Thymus (tissue), 14 donors: ENCODE measurements at places on chromosomes 3 and 15. TPM values are rescaled to one million over a fixed set of nuclear protein-coding genes. Genes with fewer than 3 reads are reported as not detected.

GRCh38 chr3:186173224-186173815 is 64.4 kb upstream of the ETV5 start:
- no peak for DNase-seq
- H3K4me3 ChIP-seq = no peak overlapping the region
- H3K36me3 ChIP-seq = no peaks in the 10 kb centered on the region
- H3K4me1 ChIP-seq = peaks cover 3% of the 10 kb centered on the region
- no peaks in the 10 kb centered on the region for H3K27me3 ChIP-seq

DNA sequence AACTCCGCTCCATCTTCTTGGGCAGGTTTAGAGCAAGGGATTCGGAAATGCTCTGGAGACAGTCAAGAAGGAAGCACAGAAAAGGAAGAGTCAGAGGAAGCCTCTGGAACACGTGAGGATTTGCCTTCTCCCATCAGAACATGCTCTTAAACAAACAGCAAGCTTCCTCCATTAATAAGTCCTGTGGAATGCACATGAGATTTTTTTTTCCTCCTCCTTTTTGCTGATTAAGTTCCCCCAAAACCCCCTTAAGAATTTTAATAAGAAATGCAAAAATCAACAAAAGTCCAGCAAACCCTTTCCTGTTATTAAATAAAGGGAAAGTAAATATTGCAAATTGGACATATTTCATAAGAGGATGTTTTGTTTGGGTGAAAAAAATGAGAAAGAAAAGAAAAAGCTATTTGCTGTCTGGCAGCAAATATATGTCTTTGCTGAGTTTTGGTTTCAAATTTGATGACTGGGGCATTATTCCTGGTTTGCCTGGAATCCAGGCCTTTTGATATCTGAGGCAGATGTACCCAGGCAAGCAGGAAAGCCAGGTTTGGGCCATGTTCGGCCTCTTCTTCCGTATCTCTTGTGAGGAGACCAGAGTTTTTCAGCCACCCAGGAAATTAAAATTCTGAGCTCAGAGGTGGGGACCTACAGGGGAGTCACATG is 7.9 kb upstream of the TSEN2 start:
- H3K27ac ChIP-seq = no peak overlapping the region
- peaks cover 9% of the 10 kb centered on the region for H3K4me1 ChIP-seq
- DNase-seq = no peak
- H3K4me3 ChIP-seq = no peak overlapping the region

- H3K4me3 ChIP-seq = no peak overlapping the region
- H3K36me3 ChIP-seq = no peaks in the 10 kb centered on the region
- no peaks in the 10 kb centered on the region for H3K27me3 ChIP-seq
- no peak overlapping the region for H3K27ac ChIP-seq
These were observed 53.3 kb downstream of the EXOG start for GRCh38 chr3:38549486-38549885.

- H3K4me1 ChIP-seq = no peaks in the 10 kb centered on the region
- H3K27me3 ChIP-seq = no peaks in the 10 kb centered on the region
- H3K36me3 ChIP-seq = no peaks in the 10 kb centered on the region
- no peak overlapping the region for H3K4me3 ChIP-seq
These were observed 589.8 kb upstream of the DPPA4 start for GRCh38 chr3:109927161-109927560.

DNA sequence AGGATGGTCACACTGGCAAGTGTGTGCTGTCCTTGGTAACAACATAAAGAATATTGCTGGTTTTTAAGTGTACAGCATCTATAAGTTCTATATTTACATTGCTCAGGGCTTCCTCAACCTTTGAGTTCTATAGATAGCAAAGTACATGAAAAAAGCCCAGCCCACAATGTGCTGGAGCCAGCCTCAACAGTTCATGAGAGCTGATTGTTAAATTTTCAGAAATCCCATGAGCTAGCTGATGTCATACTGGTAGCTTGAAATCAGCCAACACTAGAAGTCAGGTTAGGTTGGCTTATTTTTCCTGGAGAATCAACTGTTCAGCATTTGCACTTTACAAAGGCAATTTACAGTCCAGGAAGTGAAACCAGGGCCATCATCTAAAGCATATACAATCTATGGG is 102.8 kb downstream of the STRIT1 start:
- no peak overlapping the region for H3K27ac ChIP-seq
- H3K27me3 ChIP-seq = no peaks in the 10 kb centered on the region
- H3K4me3 ChIP-seq = no peak overlapping the region
- no peak for DNase-seq
- no peaks in the 10 kb centered on the region for H3K36me3 ChIP-seq

- H3K36me3 ChIP-seq = no peaks in the 10 kb centered on the region
- DNase-seq = no peak
- H3K27me3 ChIP-seq = peaks cover 3% of the 10 kb centered on the region
- H3K4me3 ChIP-seq = peak overlapping the region; percentile 57
- H3K4me1 ChIP-seq = peaks cover 6% of the 10 kb centered on the region
- no peak overlapping the region for H3K27ac ChIP-seq
These were observed 1.5 kb downstream of the CHSY1 start for GRCh38 chr15:101250341-101250831.

- no peaks in the 10 kb centered on the region for H3K27me3 ChIP-seq
- no peak for DNase-seq
- H3K4me1 ChIP-seq = no peaks in the 10 kb centered on the region
- H3K27ac ChIP-seq = no peak overlapping the region
- no peak overlapping the region for H3K4me3 ChIP-seq
- H3K36me3 ChIP-seq = no peaks in the 10 kb centered on the region
These were observed 266.9 kb downstream of the KCNMB2 start for GRCh38 chr3:178802993-178803693.

- H3K27ac ChIP-seq = no peak overlapping the region
- no peaks in the 10 kb centered on the region for H3K36me3 ChIP-seq
- no peaks in the 10 kb centered on the region for H3K27me3 ChIP-seq
- no peak overlapping the region for H3K4me3 ChIP-seq
- DNase-seq = no peak
- H3K4me1 ChIP-seq = peaks cover 45% of the 10 kb centered on the region
These were observed 460.0 kb downstream of the PDCD6IP start for GRCh38 chr3:34258271-34258998.

- no peak overlapping the region for H3K4me3 ChIP-seq
- no peak overlapping the region for H3K27ac ChIP-seq
- no peaks in the 10 kb centered on the region for H3K4me1 ChIP-seq
These were observed 302.2 kb downstream of the PTPRG start for GRCh38 chr3:61863579-61863978.

DNA sequence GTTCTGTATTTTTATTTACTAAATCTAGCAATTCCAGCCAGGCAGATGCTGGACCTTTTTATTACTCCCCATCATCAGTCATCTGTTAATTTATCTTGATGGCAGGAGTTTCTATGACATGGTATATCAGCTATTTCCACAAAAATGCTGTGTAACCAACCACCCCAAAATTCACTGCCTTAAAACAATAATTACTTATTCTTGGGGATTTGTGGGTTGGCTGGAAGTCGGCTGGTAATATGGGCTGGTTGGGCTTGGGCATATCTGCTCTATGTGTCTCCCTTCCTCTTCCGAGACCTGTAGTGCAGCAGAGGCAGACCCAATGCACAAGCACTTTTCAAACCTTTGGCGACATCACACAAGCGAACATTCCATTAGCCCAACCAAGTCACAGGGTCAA is 92.1 kb upstream of the UBE2E1 start:
- peaks cover 20% of the 10 kb centered on the region for H3K4me1 ChIP-seq
- no peak overlapping the region for H3K27ac ChIP-seq

DNA sequence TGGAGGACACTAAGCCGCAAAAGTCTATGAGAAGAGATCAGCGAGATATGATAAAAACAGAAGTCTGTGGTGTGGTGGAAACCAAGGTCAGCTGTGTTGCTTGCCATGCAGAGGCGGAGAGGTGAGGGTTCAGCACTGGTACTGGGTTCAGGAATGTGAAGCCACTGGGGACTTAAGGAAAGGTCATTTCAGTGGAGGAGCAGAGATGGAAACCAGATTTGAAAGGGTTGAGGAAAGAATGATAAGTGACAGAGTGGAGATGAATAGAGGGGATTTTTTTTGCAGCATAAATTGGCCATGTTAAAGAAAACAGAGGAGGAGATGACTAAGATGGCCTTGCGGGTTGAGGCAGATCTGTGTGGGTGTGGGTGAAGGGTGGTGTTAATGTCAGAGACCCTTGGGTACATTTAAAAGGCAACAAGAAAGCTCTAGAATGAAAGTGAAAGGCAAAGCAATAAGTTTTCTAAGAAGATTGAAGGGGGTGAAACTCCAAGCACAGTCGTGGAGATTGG is 265.5 kb downstream of the ADAMTSL3 start:
- H3K27me3 ChIP-seq = no peaks in the 10 kb centered on the region
- H3K36me3 ChIP-seq = no peaks in the 10 kb centered on the region
- no peak for DNase-seq
- no peak overlapping the region for H3K4me3 ChIP-seq
- H3K4me1 ChIP-seq = no peaks in the 10 kb centered on the region

DNA sequence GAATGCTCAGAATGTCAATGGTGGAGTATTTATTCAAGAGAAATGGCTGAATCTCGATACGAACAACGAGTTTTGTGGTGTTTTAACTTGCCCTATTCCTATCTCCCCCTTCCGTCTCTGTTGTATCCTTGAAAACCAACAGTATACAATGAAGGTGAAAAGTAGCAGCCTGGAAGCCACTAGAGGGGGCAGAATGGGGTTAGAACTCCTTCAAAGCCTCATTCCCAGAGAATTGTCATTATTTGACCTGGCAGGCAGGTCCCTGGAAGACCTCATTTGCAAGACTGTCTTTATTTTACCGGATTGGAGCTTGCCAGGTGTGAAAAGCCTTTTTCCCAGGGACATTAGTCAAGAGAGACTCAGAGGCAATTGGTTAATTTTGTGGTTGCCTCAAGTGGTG is 139.4 kb downstream of the LRRC28 start:
- no peak overlapping the region for H3K4me3 ChIP-seq
- no peak for DNase-seq
- H3K36me3 ChIP-seq = no peaks in the 10 kb centered on the region

DNA sequence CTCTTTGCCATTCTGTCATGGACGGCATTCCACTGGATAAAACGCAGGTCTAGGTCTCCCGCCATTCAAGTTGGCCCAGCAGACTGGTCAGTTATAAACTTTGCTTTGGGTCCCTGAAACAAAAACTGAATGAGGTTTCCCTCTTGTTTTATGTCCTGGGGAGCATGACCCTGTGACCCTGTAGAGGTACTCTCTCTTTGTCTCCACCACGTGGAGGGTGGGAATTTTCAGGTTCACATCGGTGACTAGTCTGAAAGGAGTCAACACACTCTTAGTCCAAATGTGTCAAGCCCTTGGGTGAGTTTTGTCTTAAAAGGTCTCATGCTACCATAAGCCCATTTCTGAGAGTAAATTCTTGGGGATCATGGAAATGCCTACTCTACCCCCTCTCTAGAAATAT is 139.9 kb downstream of the PLCH1 start:
- no peak overlapping the region for H3K4me3 ChIP-seq
- no peaks in the 10 kb centered on the region for H3K36me3 ChIP-seq
- peaks cover 11% of the 10 kb centered on the region for H3K4me1 ChIP-seq
- no peak for DNase-seq
- H3K27ac ChIP-seq = no peak overlapping the region

GRCh38 chr3:81375921-81376320 is 385.5 kb downstream of the GBE1 start:
- no peaks in the 10 kb centered on the region for H3K27me3 ChIP-seq
- no peak overlapping the region for H3K4me3 ChIP-seq
- H3K27ac ChIP-seq = no peak overlapping the region
- no peak for DNase-seq
- H3K36me3 ChIP-seq = no peaks in the 10 kb centered on the region

DNA sequence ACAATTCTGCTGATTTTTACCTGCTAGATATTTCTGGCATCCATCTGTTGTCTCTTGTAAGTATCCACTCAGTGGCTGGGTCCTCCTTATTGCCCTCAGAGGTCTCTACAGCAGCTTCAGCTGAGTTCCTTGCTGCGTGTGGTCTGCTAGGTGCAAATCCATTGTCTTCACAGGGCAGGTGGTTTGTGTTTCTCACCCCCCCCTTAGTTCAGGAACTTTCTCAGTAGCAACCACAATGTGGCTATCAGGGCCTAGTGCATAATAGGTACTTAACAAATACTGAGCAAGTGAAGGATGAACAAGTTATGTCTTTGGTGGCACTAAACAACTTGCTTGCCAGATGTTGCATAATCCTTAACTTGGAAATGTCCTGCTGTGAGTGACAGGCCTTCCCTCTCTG is 96.7 kb upstream of the KLHL25 start:
- no peak for DNase-seq
- H3K27me3 ChIP-seq = peaks cover under 1% of the 10 kb centered on the region
- H3K36me3 ChIP-seq = no peaks in the 10 kb centered on the region
- no peak overlapping the region for H3K27ac ChIP-seq
- H3K4me3 ChIP-seq = no peak overlapping the region
- H3K4me1 ChIP-seq = no peaks in the 10 kb centered on the region

DNA sequence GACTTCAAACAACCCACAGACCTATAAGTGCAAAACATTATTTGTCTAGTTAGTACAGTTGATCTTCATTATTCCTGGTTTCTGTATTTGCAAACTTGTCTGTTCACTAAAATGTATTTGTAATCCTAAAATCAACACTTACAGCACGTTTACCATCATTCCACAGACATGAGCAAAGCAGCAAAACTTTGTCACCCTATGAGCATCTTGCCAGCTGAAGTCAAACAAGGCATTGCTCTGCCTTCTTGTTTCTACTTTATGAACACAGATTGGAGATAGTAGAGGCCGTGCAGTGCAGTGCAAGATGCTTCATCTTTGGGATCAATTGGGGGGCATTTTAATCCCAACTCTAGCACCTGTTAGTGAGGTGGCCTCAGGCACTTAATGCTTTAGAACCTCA is 202.1 kb downstream of the NLGN1 start:
- no peak overlapping the region for H3K4me3 ChIP-seq
- no peak overlapping the region for H3K27ac ChIP-seq
- H3K36me3 ChIP-seq = no peaks in the 10 kb centered on the region
- no peaks in the 10 kb centered on the region for H3K4me1 ChIP-seq
- H3K27me3 ChIP-seq = no peaks in the 10 kb centered on the region

GRCh38 chr15:93451265-93451664 is 362.3 kb upstream of the RGMA start:
- H3K36me3 ChIP-seq = no peaks in the 10 kb centered on the region
- no peaks in the 10 kb centered on the region for H3K27me3 ChIP-seq
- H3K27ac ChIP-seq = no peak overlapping the region
- no peaks in the 10 kb centered on the region for H3K4me1 ChIP-seq
- DNase-seq = no peak
- H3K4me3 ChIP-seq = no peak overlapping the region

GRCh38 chr3:70620367-70620766 is 307.9 kb upstream of the MDFIC2 start:
- no peak overlapping the region for H3K27ac ChIP-seq
- no peaks in the 10 kb centered on the region for H3K4me1 ChIP-seq
- DNase-seq = no peak
- H3K4me3 ChIP-seq = no peak overlapping the region
- no peaks in the 10 kb centered on the region for H3K27me3 ChIP-seq

GP9 gene
- 0.14 TPM for total RNA-seq

PTPN9 gene
- 12.1 TPM for total RNA-seq

EPHB1 gene
- total RNA-seq = 0.66 TPM

HTR3E gene
- not detected for total RNA-seq

CD200 gene
- total RNA-seq = 20.0 TPM

GJD2 gene
- 0.14 TPM for total RNA-seq

ISLR2 gene
- 0.19 TPM for total RNA-seq

TM4SF18 gene
- total RNA-seq = 3.2 TPM

SENP8 gene
- 2.0 TPM for total RNA-seq

KBTBD12 gene
- 0.42 TPM for total RNA-seq

SNX33 gene
- total RNA-seq = 4.3 TPM
